ENCODE measurements at places on chromosomes 11 and 22.

- DNase-seq = no peak
These were observed 327.0 kb upstream of the CCDC90B start for GRCh38 chr11:83612891-83613766.

DNA sequence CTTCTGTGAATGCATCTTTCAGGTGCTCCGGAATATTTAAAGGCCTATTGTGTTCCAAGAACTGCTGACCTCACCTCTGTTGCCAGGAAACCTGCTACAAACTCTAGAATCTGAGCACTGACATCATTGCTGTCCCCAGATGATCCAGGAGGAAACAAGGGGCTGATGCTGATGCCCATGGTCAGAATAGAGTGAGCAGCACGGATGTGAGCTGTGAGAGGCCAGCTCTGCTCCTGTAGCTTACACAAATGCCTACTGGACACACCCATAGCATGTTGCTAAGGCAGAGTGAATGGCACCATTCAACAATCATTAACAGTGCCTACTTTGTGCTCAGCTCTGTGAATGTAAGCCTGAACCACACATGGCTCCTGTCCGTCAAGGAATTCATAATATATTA lies 276.7 kb upstream of the API5 start:
- no peak for DNase-seq

DNA sequence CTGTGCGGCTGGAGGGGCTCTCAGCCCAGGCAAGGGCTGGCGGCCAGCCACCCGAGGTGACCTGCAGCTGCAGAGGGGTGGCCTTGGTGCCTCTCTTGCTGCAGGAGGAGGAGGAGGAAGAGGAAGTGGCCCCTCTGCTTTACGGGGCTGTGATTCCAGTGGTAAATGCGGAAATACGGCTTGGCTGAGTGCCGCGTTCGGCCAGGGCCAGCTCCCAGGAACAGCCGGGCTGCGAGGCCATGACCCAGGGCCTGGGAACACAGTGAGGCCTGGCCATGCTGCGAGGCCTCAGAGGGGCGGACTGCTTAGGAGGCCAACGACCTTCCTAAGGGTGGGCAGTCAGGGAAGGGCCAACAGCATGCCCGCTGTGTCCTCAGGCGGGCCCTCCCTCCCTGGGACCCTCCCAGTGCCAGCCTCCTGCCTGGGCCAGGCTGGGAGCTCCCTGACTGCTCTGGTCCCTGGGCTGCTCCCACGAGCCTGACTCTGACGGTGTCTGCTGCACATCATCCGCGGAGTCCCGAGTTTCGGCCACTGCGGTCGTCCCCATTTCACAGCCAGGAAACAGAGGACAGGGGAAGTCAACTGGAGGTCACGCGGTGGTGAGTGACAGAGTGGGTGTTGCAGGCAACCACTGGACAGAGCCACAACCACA lies 20.8 kb upstream of the PPARA start:
- no peak for DNase-seq

- no peak for DNase-seq
These were observed 35.8 kb upstream of the FIBIN start for GRCh38 chr11:26958005-26958701.

GRCh38 chr11:106072804-106073203 lies 4.3 kb downstream of the KBTBD3 start:
- DNase-seq = no peak

- no peak for DNase-seq
These were observed 6.7 kb downstream of the TAF1D start for GRCh38 chr11:93734427-93735222.

GRCh38 chr11:43933226-43933607 lies 9.2 kb upstream of the C11orf96 start:
- DNase-seq = no peak

DNA sequence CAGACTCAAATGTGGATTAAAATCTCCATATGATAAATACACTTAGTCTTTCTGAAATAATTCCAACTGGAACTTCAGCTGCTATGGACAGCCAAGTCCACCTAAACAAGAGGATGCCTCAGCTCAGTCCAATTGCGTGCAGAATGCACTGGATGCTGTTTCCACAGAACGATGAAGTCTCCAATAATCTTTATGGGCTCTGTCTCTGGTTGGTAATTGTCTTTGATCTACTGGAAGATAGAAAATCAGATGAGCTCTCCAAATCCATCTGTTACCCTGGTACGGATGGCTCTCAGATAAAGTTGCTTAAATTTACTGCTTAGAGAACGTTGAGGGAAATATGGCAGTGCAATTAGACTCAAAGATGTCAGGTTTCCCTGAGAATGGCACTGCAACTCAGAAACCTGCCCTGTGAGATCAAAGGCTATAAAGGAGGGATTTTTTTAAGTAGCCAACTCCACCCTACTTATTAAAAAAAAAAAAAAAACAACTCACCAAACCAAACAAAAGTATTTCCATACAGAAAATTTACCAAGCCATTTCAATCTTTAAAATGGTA lies 859 bp upstream of the BIRC3 start:
- no peak for DNase-seq

- DNase-seq = peak; percentile 74
These were observed 15.8 kb upstream of the EHD1 start for GRCh38 chr11:64894070-64894811.

DNA sequence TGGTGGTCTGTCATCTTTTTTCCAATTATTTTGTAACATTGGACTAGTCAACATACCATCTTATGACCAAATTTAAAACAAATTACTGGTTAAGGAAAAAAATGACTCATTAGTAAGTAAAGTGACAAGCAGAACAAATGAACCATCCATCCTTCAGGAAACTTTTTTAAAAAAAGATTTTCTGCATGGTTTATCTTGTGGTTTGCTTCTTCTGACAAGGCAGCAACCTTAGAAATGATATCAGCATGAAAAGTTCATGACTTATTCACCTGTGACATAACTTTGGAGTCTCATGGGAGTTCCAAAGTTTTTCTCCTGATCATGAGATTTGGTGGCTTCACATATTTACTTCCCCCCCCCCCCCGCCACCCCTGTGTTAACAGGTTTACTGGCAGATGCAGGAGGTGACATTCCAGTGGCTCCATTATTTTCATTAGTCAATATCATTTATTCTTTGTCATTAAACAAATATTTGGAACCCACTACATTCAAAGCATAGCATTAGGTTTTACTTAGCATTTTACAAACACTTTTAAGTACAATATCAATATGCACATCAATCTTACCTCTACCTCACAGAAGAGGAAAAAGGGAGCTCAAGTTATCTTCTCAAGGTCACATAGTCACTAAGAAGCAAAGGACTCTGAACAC lies 40.7 kb downstream of the DCUN1D5 start:
- DNase-seq = no peak

GRCh38 chr11:31820438-31820818 lies 9.3 kb upstream of the PAX6 start:
- DNase-seq = no peak

GRCh38 chr11:34564807-34565241 lies 51.2 kb upstream of the ELF5 start:
- no peak for DNase-seq

- peak; percentile 23 for DNase-seq
These were observed 866 bp downstream of the EXPH5 start for GRCh38 chr11:108592591-108593213.

DNA sequence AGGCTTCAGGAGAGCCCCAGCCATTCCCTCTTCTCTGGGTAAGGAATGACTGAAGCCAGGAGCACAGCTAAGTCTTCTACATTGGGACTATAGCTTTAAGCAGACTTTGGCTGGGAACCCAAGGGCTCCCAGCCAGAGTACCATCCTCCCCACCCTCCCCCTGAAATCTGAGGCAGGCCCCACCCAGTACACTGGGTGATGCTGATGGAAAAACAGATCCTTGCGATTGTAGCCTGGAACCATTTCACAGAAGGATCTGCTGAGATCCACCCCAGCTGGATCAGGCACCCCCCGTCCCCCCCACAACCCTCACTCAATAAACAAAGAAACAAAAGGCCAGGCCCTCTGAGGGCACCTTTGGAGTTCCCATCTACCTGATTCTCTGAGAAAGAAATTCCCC lies 39.8 kb downstream of the IL18BP start:
- DNase-seq = peak; percentile 91

- DNase-seq = peak; percentile 39
These were observed 14.5 kb downstream of the MIF start for GRCh38 chr22:23908587-23909205.

- no peak for DNase-seq
These were observed 57.6 kb downstream of the TNRC6B start for GRCh38 chr22:40235308-40235707.
